Activated T-helper 1 cell treated with Interleukin-2 at 50 U/mL for 16 hours (primary cell): ENCODE measurements at places on chromosomes 1 and 21.
A peak's percentile ranks its signal among the peaks of the same experiment; 100 is the strongest.

GRCh38 chr1:87600854-87601253 is 272.2 kb downstream of the LMO4 start:
- no peak for DNase-seq

- DNase-seq, result no peak
These were observed 160.2 kb downstream of the COP1 start for GRCh38 chr1:176046926-176047325.

DNA sequence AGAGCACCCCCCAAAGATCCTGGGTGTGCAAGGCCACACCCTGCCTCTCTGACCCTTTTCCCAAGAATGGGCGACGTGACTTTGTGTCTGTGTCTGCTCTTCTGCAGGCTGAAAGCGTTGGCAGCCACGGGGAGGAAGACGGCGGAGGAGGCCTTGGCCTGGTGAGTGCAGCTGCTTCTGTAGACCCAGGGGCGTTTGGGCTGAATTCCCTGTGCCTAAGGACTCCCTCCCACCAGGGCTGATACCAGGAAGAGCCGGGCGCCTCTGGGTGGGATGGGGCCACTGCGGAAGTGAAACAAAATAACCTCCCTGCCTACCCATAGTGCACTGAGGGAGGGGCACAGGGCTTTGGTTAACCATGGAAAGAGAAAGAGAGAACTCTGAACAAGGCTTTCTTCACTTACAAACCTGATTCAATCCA is 2.5 kb downstream of the UBASH3A start:
- DNase-seq, result no peak

DNA sequence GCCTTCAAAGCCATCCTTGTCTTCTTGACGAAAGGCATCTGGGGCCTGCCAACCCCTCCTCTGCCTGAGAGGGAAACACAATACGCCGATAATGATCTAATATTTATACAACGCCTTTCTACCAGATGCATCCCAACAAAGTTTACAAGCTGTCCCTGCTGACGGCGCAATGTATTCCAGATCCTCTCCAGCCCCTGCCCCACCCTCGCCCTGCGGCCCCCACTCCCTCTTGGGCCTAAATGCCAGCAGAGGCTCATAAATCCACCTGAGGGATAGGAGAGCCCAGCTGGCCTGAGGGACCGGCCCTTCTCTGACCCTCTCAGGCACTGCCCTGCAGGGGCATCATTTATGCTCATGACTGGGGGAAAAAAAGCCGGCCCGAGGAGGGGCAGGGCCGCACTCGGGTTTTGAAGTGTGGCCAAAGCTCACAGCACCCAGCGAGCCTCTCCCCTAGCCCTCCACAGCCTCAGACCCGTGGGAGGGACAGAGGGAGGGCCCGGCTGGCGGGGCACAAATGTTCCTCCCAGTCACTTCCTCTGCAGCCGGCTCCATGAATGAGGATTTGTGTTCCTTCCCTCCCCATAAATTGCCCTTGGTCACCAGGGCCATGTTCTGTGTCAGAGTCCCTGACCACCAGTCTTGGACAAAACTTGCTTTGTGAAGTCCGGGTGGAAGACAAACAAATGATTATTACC is 140.3 kb downstream of the FOXD2 start:
- no peak for DNase-seq

DNA sequence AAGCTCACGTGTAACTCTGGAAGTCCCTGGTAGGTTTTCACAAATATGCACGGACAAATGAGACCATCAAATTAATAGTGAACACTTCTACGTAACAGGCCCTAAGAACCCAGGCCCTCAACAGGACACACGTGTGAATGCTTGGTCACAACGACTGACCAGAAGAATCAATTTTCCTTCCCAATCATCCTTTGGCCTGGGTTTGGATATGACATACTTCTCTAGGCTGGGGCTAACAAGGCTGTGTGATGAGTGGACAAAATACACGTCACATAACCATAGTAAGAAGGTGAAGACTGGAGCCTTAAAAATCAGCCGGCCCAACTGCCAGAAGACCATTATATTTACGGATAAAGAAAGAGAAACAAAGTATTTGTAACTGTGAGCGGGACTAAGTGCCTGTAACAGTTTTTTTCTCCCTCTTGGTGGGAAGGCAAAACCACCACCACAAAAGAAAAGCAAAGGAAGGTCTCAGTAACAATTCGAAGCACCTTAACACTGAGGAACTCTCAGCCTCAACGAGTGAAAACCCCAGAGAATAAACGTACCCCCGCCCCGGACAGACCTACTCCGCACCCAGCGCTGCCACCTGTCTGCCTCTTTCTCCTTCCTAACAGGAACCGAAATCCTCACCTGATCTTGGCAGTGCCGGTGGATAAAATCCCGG is 450 bp downstream of the SDE2 start:
- DNase-seq, result no peak

- no peak for DNase-seq
These were observed 2.4 kb upstream of the PIK3R3 start for GRCh38 chr1:46134660-46135331.

DNA sequence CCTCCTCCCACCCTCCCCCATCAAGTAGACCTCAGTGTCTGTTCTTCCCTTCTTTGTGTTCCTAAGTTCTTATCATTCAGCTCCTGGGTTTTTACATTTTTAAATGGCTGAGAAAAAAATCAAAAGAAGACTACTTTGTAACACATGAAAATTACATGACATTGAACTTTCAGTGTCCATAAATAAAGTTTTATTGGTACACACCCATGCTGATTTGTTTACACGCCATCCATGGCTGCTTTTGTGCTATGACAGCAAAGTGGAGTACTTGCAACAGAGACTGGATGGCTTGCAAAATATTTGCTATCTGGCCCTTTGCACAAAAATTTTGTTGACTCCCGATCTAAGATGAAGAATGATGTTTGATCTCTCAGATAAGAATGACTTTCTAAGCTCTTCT is 171.4 kb downstream of the PRDM2 start:
- no peak for DNase-seq

- DNase-seq, result no peak
These were observed 71.2 kb downstream of the DPYD start for GRCh38 chr1:97849345-97850340.

GRCh38 chr1:172727956-172728603 is 69.2 kb downstream of the FASLG start:
- no peak for DNase-seq

GRCh38 chr1:31633117-31633516 is 11.6 kb downstream of the PEF1 start:
- DNase-seq, result no peak

GRCh38 chr1:10508511-10508951 is 33.8 kb downstream of the PEX14 start:
- DNase-seq, result no peak

DNA sequence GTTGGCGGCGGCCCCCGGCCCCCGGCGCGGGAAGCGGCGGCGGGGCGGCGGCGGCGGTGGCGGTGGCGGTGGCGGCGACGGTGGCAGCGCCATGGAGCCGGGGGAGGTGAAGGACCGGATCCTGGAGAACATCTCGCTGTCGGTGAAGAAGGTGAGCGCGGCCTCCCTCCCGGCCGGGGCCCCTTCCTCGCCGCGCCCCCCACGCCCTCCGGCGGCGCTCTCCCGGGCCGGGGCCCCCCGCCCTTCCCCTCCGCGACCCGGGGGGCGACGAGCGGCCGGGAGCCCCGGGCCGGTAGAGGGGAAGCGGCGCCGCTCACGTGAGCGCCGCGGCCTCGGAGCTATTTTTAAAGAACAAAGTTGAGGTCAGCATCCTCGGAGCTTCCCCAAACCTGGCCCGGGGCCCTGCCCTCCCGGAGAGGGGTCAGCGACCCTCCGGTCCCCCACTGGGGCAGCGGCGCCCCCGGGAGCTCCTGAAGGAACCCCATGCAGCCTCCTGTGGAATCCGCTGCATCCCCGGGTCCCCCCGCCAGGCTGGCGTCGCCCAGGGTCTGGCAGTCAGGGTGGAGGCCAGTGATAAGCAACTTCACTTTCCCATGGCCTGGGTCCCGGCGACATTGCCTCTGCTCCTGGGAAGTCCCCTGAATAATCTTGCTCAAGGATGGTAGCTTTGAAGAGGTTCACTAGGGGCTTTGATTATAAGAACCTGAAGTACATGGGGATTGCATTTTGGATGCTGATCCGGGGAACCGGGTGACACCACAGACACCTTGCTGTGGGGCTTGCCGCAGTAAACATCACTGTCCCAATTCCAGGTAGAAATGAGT is 560 bp downstream of the PLEKHM2 start:
- peak; percentile 7 for DNase-seq
